ENCODE measurements at places on chromosomes 3 and 15.

DNA sequence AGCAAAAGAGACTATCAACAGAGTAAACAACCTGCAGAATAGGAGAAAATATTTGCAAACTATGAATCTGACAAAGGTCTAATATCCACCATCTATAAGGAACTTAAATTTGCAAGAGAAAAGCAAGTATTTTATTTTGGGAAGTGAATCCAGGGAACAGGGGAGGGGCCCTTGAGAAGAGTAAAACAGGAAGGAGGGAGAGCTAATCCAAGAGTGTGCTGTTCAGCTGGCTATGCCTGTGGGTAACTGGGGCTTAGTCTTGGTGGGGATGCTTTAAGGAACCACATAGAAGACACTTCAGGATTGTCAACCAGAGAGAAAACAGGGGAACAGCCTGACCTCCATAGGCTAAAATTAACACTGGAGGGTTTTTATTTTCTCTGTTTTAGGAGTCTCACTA lies 3.9 kb upstream of the HHLA2 start:
- DNase-seq, result no peak

DNA sequence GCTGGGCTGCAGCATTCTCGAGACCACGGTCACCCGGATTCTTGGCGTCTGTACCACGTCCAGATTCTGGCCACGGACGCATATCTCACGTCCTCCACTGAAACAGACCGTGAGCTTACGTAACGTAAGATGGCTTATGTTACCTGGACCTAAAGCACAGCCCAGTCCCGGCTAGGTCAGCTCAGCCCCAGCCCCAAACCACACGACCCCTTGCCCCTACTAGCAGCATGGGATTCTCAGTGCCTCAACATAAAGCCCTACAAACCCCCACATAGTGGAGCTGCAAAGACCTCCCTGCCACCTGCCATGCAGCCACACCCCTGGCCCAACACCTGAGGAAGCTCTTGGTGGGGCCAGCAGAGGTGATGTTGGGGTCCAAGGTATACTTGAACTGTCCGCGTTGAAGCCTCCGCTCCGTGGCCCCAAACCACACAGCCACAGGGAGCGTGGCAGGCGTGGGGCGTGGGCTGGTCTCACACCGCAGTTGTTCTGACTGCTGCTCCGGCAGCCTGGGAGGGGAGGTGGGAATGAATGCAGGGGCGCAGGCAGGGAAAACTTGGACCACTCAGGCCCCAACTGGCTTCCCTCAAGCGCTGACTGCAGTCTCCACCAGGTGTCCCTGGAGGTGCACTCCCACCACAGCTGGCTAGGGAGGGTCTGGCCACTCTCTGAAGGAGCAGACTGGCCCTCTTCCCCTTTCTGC lies 14.5 kb downstream of the PLXNB1 start:
- DNase-seq, result no peak

DNA sequence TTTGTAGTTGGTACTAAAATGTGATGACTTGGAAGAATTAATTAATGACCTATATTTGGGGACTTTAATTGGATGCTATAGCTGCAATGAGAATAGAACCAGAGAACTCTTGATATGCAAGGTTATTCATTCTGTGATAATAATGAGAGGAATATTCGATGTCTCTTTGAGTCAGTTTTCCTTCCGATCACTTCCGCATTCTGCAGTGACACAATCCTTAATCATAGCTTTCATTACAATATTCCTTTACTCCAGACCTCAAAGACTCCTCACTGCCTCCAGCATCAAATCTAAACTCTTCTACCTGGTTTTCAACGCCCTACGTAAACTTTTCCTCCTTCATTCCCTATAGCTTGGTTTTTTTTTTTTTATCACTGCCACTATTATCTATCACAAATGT lies 21.6 kb downstream of the B3GNT5 start:
- DNase-seq, result no peak

GRCh38 chr15:79632457-79632856 lies 200.3 kb downstream of the MINAR1 start:
- DNase-seq, result no peak

DNA sequence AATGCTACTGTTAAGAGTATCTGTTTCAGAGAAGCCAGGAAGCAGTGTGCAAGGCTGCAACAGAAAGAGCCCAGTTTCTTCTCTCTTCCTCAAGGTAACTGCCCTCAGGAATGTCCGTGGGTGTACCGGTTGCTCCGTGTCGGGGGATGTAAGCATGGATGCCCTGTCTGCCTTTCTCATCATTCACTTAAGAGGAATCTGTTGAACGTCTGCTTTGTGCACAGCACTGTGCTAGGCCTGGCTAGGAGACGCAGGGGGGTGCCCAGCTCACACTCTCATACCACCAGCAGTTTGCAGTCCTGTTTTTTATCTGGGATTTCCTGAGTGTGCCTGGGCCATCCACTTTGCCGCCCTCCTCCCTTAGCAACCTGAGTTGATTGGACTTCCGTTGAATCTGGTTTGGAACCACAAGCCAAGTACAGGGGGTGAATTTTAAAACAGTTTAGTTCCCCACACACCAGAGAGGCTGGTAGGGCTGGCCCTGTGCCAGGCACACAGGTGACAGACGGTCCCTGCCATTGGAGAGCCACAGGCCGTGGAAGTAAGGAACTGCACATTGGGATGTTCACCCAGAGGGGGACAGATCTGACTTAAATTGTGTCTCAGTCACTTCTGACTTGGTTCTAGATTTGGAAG lies 11.2 kb downstream of the BOC start:
- DNase-seq, result no peak

- no peak for DNase-seq
Observed at GRCh38 chr3:45670991-45671390, 18.2 kb upstream of the SACM1L start.
